Stimulated activated CD4-positive, alpha-beta T cell treated with anti-CD3 and anti-CD28 coated beads, Interleukin-1b, Interleukin-23, amount 100 ng/mL, for 1 hour (primary cell): ENCODE measurements at places on chromosomes 7 and 10.

DNA sequence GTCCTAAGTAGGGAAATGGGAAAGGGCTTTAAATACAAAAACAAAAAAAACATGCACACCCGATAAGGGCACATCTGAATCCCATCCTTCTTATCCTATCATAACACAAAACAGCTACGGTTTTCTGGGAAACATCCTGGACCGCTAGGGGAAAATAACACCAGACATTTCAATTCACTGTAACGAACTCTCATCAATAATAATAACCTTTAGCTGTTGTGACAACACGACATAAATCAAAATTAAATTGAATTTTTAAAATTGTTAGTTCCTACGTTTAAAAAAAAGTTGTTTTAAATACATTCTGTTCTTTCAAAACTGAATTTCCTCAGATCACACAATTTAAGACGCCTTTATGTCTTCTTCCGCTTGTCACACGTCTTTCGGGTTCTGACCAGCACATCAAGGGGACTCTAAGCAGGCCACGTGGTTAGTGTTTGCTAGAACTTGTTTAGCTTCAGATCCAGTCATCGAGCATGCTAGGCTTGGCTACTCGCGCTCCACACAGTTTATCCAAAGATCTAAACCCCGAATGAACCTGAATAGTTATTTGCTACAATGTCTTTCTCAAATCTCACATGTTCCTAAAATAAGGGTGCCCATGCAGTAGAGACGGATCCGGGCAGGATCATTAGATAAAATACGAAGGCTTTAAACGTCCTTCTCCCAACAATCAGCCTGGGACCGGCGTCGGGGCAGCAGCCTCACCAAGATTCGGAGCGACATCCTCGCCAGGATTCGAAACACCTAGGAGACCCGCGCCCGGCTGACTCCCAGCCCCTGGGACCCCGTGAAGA is 839 bp downstream of the IKZF5 start:
- DNase-seq = no peak

- no peak for DNase-seq
These were observed 91.6 kb downstream of the UNCX start for GRCh38 chr7:1324028-1324900.

DNA sequence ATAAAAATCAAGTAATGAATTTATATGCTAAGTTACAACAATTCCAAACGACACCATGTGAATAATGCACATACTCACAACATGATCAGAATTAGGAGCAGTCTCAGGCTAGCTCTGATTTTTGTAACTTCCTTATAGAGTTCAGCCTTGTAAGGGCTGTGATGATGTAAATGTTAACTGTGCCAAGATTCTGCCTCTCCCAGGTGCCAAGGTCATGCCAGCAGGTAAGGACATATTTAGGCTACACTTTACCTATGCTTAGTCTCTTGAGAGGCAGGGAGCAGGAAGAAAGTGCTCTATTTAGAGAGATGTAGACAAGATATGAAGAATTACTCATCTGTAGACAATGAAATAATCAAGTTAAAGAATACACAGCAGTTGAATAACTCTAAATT is 53.6 kb upstream of the AGR3 start:
- DNase-seq = no peak

- no peak for DNase-seq
These were observed 45.4 kb upstream of the GRM3 start for GRCh38 chr7:86598311-86598710.

GRCh38 chr7:41134300-41135255 is 568.3 kb downstream of the INHBA start:
- no peak for DNase-seq

GRCh38 chr7:145009876-145010275 is 174.0 kb upstream of the TPK1 start:
- no peak for DNase-seq

DNA sequence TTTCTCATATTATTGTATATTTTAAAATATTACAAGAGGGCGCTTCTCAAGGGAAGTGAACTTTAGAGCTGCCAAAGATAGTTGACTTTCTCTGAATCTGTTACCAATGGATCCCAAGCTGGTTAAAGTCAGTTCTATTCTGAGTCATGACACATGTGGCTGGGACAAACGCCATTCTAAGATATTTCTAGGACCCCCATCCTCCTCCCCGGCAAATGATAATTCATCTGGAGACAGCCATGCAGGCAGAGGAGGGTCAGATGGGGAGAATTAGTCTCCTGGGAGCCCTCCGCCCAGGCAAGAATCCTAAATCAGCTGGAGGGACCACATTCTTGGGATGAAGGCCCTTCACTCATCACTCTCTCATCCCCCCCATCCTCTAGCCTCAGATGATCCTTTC is 187.7 kb downstream of the GFRA1 start:
- DNase-seq = no peak

- DNase-seq = no peak
These were observed 260.9 kb downstream of the SDK1 start for GRCh38 chr7:3561932-3562331.

DNA sequence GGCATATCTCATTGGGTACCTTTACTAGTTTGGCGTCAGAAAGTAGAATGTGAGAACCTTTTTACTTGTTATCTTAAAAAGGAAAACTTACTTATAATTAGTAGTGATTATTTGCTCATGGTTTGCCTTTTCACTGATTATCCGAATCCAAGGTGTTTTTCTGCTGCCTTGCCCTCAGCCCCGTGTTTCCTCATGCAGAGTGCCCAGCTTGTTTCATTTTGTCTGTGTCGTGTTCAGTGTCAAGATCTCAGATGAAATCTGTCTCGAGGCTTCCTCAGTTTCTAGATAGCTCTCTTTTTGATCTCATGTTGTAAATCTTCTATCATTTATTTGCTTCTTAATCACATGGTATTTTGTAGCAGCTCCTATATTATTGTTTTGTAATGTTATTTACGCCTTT is 30.1 kb downstream of the RPA3 start:
- DNase-seq = no peak

DNA sequence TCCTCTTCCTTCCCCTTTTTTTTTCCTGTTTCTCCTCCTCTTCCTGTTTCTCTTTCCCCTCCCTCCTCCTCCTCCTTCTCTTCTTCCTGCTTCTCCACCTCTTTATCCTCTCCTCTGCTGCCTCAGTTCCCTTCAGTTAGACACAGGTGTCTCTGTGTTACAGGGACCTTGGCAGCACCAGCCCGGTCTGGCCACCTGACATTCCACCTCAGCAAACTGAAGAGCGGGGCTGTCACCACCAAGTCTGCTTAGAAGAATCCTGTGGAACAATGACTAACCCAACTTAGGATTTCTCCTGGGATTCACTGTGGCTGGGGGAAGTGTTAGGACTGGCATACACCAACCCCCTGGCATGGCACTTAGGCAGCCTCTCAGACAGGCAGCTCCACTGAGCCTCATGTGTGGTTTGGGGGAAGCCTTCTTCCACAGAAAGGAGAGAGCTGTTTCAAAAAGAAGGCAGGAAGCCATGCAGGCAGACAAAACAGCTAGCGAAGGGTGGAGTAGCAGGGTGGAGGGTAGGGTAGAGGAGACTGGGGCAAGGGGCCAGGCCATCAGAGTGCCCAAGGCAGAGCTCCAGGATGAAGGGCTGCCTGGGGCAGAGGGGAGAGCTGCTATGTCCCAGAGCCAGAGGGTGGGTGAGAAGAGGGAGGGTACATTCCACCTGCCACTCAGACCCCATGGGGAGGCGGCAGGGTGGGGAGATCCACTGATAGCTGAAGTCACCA is 13.2 kb upstream of the GDF10 start:
- DNase-seq = no peak

GRCh38 chr7:1569016-1569415 is 816 bp downstream of the PSMG3 start:
- DNase-seq = no peak

DNA sequence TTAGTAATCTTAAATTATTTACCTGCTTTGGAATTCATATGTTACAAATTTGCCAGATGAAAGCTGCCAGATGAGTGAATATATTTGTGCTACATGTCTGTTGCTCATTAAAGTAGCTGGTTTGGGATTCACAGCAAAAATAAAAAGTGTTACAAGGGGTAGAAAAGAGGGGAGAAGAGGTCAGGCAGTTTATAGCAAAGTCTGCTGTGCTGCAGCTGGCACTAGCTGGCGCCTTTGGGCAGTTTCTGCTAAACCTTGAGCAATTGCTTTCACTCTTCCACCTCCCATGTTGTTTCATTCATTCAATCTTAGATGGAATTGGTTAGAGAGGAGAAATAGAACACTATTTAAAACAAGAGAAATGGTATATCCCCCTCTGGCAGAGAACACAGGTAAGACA is 404.1 kb upstream of the LRGUK start:
- DNase-seq = no peak

DNA sequence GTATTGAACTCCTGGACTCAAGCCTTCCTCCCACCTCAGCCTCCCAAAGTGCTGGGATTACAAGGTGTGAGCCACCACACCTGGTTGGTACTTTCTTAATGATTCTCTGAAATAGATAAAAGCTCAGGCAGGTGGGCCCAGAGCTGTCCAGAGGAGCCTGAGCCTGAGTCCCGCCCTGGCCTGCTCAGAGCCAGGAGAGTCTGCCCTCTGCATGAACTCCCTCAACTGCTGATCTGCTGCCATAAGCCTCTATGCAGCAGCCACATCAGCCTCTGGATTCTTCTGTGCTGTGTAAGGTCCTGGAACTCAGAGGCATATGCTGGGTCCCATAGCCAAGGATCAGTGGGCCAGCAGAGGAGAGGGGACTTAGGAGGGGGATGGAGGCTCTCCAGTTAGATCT is 23.1 kb upstream of the DDIT4 start:
- no peak for DNase-seq

DNA sequence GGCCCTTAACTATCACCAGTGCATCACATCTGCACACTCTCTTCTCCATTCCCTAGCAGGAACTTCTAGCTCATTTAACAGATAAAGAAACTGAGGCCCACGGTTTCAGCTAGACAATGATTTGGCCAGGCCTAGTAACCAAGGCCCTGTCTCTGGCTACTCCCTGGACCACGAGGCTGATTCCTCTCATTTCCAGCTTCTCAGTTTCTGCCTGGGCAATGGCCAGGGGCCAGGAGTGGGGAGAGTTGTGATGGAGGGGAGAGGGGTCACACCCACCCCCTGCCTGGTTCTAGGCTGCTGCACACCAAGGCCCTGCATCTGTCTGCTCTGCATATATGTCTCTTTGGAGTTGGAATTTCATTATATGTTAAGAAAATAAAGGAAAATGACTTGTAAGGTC is 13.5 kb downstream of the AQP1 start:
- DNase-seq = no peak

GRCh38 chr10:29810816-29811215 is 176.0 kb upstream of the SVIL start:
- DNase-seq = no peak

DNA sequence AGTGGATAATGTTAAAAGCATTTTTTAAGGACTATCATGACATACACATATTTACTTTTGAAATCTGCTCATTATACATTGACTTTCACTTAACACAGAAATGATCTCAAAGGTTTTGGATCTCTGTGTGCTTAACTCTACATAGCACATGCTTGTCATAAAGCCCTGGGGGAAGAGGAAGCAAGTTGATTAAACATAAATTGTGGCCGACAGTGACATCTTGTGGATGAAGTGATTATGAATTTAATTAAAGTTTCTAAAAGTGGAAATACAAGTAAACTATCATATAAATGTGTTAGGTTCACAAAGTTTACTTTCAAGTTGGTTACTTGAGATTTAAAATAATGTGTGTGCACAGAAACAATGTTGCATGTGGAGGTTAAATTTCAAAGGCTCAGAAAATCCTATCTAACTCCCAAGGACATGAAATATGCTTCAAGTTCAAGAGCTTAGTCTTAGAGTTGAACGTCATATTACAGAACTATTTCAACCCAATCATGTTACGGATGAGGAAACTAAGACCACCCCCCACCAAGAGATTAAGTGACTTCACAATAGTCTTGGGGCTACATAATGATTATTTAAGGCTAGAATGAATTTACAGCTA is 1247.8 kb downstream of the GATA3 start:
- no peak for DNase-seq

DNA sequence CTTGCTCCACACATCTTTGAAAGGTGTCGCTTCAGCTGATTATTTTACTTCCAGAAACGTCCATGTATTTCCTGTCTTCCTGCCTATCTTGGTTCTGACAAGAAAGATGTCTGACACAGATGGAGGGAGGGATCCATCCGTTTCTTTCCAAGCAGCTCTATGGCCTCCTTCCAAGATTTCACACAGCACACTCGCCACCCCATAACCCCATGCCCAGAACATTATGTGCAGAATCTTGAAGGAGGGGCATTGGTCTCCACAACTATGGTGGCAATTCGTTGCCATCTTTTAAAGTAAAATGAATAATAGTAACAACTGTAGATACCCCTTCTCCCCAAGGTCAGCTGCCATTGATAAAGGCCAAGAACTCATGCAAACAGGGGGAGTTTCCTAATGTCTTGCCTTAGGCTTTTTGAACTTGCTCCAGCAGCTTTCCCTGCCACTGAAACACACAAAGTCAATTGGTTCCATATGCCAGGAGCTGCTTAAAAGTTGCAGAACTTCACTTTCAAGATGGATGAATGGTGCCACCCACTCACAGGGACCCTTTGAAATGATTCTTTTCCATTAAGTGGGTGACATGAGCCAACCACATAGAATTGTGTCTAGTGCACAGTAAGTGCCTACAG is 60.0 kb downstream of the VSTM4 start:
- DNase-seq = no peak

DNA sequence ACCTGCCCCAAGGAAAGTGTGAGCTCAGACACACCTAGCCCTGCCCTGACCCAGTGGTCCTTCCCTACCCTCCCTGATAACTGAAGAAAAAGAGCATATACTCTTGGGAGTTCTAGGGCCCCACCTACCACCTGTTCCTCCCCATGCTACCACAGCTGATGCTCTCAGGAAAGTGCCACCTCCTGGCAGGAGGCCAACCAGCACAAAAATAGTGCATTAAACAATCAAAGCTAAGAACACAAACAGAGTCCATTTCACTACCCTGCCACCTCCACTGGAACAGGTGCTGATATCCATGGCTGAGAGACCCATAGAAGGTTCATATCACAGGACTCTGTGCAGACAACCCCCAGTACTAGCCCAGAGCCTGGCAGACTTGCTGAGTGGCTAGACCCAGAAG is 288.6 kb upstream of the PHF14 start:
- no peak for DNase-seq

DNA sequence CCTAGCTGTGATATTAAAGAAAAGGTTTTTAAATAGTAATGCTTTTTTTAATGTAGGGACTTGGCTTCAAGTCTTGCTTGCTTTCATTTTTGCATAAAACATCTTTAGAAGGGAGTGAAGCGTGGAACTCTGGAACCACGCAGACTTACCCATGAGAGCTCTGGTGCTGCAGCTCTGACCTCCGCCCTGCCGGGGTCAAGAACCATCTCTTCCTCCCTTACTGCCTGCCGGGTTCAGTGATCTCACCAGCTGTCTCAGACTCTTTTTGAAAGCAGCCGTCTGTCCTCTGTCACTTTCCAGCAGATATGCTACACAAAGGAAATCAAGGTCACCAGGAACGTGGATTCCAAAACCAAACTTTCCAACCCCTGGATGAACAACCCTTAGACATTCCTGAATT is 353.8 kb downstream of the GPR37 start:
- DNase-seq = no peak

DNA sequence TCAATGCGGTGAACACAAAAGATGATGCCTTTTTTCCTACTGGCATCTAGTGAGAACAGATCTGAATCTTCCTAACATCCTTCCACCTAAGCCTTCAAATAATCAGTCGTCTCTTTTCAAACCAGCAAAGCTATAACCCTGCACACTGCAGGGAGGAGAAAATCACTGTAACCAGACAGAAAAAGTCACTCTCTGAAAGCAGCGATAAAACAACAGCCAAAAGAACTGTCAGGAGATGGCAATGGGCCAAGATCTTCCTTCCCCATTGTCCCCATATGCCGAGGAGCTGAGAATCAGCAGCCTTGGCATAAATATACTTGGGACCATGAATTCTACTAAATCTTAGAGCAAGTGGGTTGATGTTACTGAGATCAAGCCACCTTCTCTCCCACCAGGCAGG is 13.1 kb downstream of the FZD9 start:
- no peak for DNase-seq
